ENCODE measurements at places on chromosomes 12 and 14. TPM values are rescaled to one million over a fixed set of nuclear protein-coding genes. Genes with fewer than 3 reads are reported as not detected.

Gene PARP11
- total RNA-seq: 4.0 TPM

Gene SRRM4
- 0.45 TPM for total RNA-seq

Gene AQP5
- 6.6 TPM for total RNA-seq

Gene TTC6
- 22.8 TPM for total RNA-seq
